GM06990 (cell line): ENCODE measurements at places on chromosomes 12 and 14.
A peak's percentile ranks its signal among the peaks of the same experiment; 100 is the strongest.

DNA sequence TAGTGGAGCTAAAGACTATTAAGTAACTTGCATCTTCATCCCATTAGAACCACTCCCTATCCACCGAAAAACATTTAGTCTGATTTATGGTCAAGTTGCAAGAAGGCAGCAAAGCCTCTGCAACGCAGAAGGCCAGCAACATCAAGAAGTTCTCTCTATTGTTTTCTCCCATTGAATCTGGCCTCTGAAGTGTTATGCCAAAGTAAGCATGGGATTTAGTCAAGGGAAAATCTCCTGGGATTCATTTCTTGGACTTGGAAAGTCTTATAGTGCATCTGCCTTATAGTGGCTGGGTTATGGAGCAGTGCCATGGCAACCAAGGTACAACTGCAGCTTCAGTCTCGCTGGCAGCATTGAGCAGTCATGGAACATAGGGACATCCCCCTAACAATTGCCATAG, 87.7 kb upstream of the KRR1 start:
- DNase-seq: no peak

DNA sequence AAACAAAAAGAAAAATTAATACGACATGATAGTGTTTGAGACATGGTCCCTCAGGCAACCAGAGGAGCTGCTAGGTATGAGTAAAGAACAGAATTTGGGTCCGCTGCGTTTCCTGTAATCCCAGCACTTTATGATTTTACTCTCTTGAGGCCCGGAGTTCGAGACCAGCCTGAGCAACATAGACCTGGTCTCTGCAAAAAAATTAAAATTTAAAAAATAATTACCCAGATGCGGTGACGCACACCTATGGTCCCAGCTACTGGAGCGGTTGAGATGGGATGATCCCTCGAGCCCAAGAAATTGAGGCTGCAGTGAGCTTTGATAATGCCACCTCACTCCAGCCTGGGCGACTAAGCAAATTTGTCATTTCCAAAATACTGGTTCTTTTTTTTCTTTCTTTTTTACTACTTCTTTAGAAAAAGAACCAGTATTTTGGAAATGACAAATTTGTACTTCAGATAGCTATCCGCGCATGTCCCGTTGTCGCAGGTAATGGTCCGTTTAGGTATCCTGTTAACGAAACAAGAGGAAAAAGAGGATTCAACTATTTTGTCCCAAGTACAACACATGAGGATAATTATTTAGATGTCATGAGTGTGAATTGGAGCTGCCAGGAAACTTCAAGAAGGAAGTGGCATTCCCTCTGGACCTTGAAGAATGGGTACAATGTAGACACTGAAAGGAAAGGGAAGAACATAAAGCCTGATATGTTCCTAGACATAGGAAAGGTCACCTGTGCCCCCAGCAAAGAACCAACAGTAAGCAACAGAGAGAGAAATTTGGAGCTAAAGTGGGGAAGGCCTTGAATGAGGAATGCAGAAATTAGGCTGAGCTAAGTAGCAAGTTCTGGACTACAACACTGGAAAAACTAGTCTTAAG, 1.2 kb upstream of the HECTD1 start:
- no peak for DNase-seq

- no peak for DNase-seq
These were observed 16.1 kb downstream of the SDS start for GRCh38 chr12:113387631-113388030.

DNA sequence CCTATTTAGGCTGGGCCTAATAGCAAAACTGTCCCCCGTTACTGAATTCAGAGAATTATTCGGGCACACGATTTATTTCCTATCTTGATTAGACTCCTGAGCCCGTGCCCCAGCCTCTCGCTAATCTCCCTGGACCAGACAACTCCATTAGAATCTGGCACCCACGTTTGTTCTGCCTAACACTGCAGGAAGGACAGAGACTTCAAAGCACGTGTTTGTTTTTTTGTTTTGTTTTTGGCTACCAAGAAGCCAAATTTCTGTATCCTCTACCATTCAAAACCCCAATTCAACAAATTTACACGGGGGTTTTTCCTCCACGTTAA, 4.8 kb downstream of the USP44 start:
- no peak for DNase-seq

- DNase-seq: no peak
These were observed 506 bp upstream of the NAP1L1 start for GRCh38 chr12:76084863-76085519.

GRCh38 chr14:70879448-70879847, 27.8 kb upstream of the PCNX1 start:
- DNase-seq: no peak

DNA sequence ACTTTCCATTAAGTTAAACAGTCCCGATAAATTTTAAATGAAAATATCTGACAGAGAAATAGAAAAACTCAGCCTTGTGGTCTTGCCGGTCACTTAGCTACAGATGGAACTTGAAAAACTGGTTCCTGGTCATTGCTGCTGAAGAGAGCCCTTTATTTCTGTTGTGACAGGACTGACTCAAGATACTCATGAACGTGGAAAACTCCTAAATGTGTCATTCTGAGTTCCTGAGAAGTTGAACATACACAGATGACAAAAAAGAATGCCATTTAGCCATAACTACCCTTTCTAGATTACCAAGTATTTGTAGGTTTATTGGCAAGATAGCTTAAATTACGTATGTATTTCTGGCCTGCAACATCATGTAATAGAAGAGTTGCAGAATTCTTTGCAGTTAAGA, 134.2 kb downstream of the HMGA2 start:
- no peak for DNase-seq

DNA sequence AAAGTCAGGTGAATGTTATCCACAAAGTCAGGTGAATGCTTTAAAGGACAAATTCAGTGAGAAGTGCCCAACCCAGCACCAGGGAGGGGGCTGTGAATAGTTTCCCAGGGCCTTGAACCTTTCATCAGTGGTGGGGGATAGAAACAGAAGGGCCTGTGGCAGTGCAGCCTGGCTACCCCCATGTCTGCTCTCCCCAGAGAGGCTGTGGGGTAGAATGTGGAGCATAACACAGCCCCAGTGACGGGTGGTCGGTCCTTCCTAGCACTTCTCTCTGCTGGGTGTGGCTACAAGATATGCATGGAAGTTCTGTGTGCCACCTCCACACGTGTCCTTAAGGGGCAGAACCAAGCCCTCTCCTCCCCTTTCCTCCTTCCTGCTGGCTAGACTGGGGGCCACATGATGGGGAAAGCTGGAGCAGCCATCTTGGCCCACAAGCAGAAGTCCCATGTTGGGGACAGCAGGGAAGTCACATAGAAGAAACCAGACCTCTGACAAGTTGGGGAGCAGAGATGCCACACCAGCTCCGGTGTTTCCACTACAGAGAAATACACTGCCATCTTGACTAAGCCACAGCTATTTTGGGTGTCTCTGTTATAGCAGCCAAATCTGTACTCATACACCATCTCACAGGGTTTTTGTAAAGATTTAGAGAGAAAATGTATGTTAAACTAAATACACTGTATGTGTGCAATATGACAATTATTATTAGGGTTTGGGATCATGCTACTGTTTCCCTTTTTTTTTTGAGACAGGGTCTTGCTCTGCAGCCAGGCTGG, 17.0 kb downstream of the RITA1 start:
- DNase-seq: no peak

DNA sequence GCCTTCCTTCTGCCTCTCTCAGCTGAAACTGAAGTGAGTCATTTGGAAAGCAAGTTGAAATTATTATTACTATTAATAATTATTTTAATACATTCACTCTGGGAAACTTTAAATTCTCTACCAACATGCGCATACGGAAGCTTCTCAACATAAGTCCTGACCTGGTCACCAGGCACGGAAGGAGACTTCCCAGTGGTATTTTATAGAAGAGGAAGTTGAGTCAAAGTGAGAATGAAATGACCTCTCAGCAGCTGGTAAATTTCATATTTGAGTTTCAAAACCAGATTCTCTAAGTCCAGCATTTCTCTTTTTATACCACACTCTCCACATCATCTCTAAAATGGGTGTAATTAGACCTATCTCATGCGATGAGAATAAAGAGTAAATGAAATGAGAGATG, 747.4 kb downstream of the VRK1 start:
- DNase-seq: peak; percentile 56

DNA sequence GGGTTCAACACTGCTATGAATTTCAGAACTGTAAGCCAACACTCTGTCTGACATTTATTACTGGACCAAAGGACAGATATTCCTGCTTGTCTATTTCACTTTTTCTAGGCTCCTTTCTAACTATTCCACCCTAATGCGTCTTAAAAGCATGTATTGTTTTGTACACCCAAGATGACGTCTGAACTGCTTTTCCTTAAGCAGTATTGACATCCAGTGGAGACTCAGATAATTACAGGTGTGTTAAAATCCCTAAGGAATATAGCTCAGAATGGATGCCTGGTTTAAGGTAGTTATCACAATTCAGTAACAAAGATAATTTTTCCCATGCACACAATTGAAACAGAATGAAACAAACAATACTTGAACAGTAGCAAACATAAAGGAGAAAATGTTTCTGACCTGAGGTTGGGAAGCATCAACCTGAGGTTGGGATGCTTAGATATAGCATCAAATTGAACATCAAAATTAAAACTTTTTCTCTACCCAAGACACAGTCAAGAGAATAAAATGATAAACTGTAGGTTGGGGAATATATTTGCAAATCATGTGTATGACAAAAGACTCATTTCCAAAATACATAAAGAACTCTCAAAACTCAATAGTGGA, 93.7 kb upstream of the PTPRR start:
- DNase-seq: no peak

- no peak for DNase-seq
These were observed 91.7 kb upstream of the MYL2 start for GRCh38 chr12:111011999-111012600.

DNA sequence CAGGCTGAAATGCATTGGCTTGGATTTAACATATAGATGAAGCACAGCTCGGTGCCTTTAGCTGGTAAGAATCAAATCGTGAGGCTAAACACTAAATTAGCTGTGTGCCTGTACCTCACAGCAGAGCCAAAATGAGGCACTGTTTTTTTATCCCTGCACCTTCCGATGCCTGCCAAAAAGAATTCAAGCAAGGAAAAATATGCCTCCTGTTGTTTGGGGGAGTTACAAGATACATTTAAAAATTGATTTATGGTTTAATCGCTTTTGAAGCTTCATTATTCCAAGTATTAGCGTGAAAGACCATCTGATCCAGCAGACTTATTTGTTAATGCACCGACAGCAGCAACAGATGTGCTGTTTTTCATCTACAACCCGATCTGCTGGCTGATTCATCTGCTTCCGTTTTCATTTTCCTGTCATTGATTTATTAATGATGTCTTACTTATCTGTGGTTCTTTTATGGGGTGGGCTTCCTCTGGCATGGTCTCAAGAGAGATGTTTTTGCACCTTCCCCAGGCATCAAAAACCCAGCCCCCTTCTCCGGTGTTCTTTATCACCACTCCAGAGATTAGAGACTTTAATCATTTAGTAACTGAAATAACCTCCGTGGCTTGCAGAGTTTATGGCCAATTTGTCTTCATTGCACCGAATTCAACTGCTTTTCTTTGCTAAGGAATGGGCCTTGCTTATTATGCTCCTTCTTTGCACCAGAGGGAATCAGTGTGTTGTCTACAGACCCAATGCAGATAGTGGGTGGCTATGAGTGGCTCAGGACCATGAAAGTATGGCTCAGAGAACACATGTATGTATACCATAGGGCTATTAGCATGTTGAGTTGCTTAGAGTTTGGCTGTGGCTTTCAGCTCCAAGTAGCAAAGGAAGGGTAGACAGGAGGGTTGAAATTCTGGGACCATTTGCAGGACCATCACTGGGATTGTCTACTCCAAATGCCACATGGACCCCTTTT, 166.8 kb upstream of the TMEM260 start:
- DNase-seq: no peak

GRCh38 chr12:50992819-50993218, 33.4 kb downstream of the SLC11A2 start:
- DNase-seq: no peak

DNA sequence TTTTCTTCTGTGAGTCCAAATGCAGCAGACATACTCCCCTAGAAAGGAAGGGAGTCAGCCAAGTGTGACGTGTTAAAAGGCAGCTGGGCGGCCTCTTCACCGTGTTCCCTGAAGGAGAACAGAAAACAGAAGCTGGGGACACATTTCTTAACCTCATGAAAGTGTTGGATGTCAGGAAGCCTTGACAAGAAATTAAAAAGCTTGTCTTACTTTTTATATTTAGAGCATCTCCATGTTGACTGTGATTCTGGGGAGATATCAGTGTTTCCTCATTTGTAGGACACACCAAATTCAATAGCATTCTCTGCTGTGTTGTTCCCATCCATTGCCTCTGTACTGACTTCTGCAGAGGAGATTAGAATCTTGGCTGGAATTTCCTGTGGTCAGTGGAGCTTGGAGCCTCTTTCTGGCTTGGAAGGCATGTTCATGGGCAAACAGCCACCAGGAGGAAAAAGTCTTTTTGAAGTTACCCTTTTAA, 93.7 kb downstream of the RMST start:
- DNase-seq: no peak

- no peak for DNase-seq
These were observed 68.2 kb upstream of the BDKRB2 start for GRCh38 chr14:96136371-96137005.

DNA sequence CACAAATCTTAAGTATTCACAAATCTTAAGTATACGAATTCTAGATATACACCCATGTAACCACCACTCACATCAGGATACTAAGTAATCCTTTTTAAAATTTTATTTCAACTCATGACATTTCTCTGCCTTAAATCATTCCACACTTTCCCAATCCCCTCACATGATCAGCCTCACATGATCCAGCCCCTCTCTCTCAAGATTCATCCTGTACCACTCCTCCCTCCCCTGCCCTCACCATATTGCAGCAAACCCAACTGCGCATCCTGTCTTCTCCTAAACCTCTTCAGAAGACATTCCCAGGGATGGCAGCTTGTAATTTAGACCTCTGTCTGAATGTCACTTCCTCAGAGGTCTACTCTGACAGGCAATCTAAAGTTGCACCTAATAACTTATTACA, 1.7 kb upstream of the EIF4B start:
- no peak for DNase-seq

GRCh38 chr14:50064993-50065392, 51.4 kb downstream of the VCPKMT start:
- DNase-seq: peak; percentile 72

- peak; percentile 53 for DNase-seq
These were observed 128.3 kb upstream of the EVL start for GRCh38 chr14:99936738-99937474.

DNA sequence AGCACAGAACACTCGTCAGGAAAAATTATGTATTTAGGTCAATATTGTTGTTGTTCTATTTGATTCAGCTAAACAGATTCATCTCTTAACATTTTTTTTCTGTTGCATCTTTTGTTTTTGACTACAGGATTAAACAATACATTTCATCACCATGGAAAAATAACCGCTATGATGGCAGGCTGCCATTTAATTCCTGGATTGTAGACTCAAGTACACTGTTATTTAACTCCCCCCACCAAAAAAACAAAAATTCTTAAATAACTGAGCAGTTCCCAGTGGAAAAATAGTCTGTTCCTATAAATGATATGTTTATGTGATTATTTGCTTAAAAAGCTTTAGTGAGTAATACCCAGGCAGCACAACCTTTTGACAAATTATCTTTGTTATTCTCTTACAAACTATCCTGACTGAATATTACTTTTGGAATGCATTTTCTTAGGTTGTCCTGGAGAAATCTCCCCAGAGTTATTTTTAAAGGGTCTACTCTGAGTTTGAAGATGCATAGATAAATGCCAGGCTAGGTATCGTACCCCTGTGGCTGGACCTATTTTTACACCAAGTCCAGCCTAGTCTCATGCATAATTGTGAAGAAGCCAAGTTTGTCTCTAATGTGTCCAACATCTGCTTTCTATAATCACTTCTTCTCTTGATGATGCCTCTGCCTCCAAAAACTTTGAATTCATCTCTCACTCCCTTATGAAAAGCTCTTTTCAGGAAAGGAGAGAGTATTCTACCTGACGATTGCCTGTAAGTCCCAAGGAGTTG, 3.7 kb downstream of the KERA start:
- DNase-seq: no peak
